ENCODE measurements at places on chromosomes 4 and X.

GRCh38 chr4:62015043-62015739, 815.1 kb downstream of the ADGRL3 start:
- DNase-seq = no peak

DNA sequence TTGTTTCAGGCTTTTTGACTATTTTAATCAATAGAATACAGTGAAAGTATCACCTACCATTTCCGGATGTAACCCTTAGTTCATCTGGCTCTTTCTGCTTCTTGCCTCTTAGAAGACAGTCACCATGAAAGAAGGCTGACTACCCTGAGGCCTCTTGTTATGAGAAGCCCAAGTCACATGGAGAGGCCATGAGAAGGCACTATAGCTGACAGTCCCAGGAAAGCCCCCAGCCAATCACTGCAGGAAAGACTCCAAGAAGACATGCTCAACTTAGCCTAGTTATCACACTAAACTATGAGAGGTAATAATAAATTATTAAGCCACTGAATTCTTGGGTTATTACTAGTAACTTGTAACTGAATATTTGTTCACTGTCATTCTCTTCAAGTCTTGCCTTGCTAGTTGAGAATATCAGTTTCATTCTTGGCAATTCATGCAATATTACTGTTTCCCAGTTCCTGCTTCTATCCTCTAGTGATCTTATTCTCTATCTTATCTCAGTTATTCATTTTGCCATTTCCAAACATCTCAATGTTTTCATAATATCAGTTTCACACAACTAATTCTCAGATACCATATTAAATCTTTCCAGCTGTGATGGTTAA, 57.1 kb upstream of the GUCY1A1 start:
- DNase-seq = no peak

- DNase-seq = no peak
These were observed 2.3 kb upstream of the RGS12 start for GRCh38 chr4:3290476-3290875.

GRCh38 chr4:172780566-172781081, 388.0 kb upstream of the GALNT7 start:
- DNase-seq = no peak

GRCh38 chrX:13050151-13050550, 5.7 kb upstream of the FAM9C start:
- no peak for DNase-seq

DNA sequence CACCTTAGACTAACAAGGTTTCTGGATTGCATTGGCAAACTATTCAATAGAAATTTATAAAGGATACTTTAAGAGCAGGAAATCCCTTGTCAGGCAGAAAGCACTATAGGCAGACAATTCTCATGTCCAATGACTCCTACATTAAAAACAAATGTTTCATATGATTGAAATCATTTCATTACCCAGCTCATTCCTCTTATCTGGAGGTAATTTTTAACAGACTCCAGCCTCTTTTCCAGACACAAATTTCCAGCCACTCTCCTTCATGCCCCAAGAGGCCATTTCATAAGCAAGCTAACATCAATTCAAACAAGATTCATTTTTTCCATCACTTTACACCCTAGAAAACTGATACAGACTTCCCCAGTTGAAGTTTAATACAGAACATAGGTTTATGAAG, 495.1 kb upstream of the FRG1 start:
- no peak for DNase-seq

- DNase-seq = no peak
These were observed 111.5 kb downstream of the FBXW7 start for GRCh38 chr4:152424396-152424795.

GRCh38 chr4:185286571-185286970, 77.2 kb downstream of the SNX25 start:
- DNase-seq = no peak
